ENCODE measurements at places on chromosomes 6 and 20. TPM values are rescaled to one million over a fixed set of nuclear protein-coding genes. Genes with fewer than 3 reads are reported as not detected.

LAMA4 gene
- total RNA-seq = 336 TPM

- DNase-seq = no peak
These were observed 69.0 kb upstream of the ZNF217 start for GRCh38 chr20:53662595-53662994.

DNA sequence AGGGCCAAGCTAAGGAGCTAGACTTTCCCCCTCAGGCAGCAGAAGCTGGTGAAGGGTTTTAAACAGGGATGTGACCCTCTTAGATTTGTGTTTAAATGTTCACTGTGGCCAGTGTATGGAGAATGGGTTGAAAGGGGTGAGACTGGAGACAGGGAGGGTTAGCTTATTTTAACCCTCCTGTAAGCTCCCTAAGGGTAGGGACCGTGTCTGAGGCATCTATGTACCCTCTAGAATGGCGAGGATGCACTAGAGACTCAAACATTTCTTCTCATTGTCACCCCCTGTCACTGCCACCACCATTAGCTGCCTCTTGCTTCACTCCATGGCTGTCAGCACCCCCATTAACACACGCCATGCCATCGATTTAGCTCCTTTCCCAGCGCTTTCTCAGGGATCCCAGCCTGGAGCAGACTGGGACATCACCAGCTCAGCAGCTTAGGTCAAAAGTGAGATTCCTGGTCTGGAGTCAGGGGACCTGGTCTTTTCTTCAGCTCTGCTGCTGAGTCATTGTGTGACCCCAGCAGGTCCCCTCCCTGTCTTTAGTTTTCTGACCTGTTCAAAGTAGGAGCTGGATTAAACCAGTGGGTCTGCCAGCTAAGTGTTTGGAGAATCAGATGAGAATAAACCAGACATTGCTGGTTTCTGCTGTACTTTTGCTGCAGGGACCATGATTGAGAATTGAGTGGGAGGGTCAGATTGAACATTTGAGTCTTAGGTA is 1.1 kb upstream of the SLC22A7 start:
- no peak for DNase-seq

GRCh38 chr6:165988757-165989456 is 178.7 kb downstream of the TBXT start:
- no peak for DNase-seq

GRCh38 chr6:106141441-106142237 is 55.5 kb downstream of the PRDM1 start:
- no peak for DNase-seq

WFDC2 gene
- total RNA-seq = 9.9 TPM

DNA sequence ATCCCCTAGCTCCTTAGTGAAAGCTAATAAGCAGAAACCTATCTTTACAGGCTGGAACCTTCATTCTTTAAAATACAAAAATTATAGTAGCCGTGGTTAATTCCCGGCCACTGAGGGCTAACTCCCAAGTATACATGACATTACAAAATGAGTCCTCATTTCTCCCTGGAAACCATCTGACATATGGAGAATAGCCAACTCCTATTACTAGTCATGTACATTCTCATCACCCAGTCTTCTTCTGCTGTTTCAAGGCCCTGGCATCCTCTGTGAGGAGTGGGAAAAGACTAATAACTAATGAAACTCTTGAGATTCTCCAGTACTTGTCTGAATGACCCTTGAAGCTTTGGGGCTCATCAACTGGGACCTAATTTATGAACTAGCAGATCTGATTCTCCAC is 30.2 kb downstream of the CSNK2A1 start:
- DNase-seq = no peak

OR2J3 gene
- 3.1 TPM for total RNA-seq

- no peak for DNase-seq
These were observed 129.7 kb upstream of the FAM184A start for GRCh38 chr6:119207971-119208725.

GRCh38 chr6:152636609-152637295 is 410 bp downstream of the SYNE1 start:
- peak; percentile 31 for DNase-seq

NFATC2 gene
- 14.7 TPM for total RNA-seq

DZANK1 gene
- 1.7 TPM for total RNA-seq

DNA sequence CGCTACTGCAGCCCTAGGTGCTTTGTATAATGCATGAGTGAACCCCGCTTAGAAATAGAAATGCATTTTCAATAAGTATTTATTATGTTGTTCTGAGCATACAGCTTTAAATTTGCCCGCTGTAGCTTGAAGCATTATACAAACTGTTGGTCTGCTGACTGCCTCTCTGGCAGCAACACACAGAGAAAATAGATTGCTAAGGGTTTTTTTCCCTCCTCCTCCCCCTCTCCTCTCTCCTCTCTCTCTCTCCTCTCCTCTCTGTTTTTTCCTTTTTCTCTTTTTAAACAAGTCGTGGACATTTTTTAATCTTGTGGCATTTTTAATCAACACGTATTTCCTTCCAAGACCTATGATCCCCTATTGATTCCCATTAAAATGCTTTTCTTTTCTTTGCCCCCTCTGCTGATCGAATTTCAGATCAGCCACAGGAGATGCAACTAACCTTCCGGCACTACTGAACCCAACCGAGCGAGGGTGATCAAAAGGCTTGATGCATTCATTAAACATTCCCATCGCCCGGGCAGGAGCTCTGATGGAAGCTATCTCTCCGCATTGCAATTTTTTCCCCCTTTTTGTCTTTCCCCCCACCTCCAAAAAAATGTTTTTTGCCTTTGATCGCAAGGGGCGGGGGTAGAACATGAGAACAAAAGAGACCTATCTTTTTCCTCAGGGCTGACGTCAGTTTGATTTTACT is 90.7 kb upstream of the ARID1B start:
- peak; percentile 87 for DNase-seq

- no peak for DNase-seq
These were observed 169.4 kb downstream of the TMEM200A start for GRCh38 chr6:130535242-130535641.

- no peak for DNase-seq
These were observed 12.1 kb upstream of the SERINC3 start for GRCh38 chr20:44533928-44534327.

DNA sequence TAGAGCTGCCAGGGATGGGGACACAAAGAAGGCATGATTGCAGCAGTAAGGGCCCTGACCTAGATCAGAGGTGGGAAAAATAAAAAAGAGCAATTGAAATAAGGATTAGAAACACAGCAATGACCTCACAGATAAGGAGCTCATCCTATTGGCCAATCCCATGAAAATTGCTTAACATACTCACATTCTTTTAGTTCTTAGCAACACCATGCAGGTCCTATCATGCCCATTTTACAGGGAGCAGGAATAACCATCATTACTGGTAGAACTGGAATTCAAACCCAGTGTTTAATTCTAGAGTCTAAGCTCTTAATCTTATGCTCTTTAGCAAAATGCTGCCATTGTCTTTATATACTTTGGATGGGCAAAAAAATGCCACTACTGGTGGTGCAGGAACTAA is 267.7 kb downstream of the RNF144B start:
- no peak for DNase-seq

PCK1 gene
- 6.3 TPM for total RNA-seq

HLA-A gene
- total RNA-seq = 206 TPM

DNA sequence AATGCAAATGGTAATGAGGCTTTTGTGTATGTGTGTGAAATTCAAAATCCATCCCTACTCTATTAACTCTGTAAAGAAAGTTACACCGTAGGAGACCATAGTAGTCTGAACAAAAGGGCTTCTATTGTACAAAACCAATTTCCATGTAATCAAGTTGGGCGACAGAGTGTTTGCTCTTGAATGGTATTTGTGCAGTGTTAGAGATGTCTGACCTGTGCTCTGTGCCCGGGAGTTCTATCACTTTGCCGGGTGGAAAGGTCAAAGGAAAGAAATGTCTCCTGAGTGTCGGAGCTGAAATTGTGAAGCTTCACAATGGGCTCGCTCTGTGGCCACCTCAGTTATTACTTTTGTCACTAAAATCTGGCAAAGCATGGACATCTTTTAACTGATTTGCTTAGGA is 312.0 kb downstream of the SAMD5 start:
- DNase-seq = no peak

- no peak for DNase-seq
These were observed 43.1 kb upstream of the ZNF831 start for GRCh38 chr20:59120491-59120890.

NKX2-4 gene
- total RNA-seq = not detected

- no peak for DNase-seq
These were observed 21.9 kb upstream of the ZSCAN9 start for GRCh38 chr6:28203201-28203600.

FOXF2 gene
- total RNA-seq = 0.96 TPM

GRCh38 chr20:56244259-56244658 is 4.3 kb upstream of the MC3R start:
- DNase-seq = peak; percentile 10

GRCh38 chr20:36950414-36951197 is 902 bp downstream of the SAMHD1 start:
- DNase-seq = peak; percentile 5

- DNase-seq = no peak
These were observed 21.5 kb downstream of the CD164 start for GRCh38 chr6:109360791-109361190.

GRCh38 chr6:24064106-24064505 is 61.9 kb upstream of the NRSN1 start:
- peak; percentile 8 for DNase-seq

All from umbilical cord (tissue), 2 donors.